ENCODE measurements at places on chromosomes 7 and 10.

DNA sequence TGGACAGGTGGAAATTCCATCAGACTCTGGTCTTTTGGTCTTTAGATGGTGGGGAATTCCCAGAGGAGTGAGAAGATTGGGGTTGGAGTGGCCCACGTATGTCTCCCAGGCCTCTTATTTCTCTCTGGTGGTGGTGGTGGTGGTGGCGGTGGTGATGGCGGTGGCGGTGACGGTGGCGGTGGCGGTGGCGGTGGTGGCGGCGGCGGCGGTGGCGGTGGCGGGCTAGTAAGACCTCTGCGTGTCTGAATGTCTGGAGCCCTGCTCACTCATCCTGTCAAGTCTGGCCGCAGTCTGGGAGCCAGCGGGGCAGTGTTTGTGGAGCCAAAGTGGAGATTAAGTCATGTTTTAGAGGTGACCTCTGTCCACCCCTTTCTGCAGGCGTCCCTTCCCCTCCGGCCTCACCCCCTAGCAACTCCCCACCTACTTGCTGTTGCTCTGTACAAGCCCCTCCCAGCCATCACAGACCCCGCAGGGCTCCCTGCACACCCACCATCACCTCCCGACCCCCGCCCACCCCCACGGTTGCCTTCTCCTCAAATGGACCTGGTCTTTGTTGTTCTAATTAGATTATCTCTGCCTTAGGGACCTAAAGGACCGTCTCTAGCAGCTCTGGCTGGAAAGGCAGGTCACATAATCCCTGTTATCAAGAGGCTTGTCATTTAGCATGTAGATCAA lies 165.0 kb upstream of the TBX20 start:
- no peak for DNase-seq

- DNase-seq, result peak; percentile 57
Observed at GRCh38 chr7:100372256-100372655, 1.0 kb upstream of the PILRA start.

DNA sequence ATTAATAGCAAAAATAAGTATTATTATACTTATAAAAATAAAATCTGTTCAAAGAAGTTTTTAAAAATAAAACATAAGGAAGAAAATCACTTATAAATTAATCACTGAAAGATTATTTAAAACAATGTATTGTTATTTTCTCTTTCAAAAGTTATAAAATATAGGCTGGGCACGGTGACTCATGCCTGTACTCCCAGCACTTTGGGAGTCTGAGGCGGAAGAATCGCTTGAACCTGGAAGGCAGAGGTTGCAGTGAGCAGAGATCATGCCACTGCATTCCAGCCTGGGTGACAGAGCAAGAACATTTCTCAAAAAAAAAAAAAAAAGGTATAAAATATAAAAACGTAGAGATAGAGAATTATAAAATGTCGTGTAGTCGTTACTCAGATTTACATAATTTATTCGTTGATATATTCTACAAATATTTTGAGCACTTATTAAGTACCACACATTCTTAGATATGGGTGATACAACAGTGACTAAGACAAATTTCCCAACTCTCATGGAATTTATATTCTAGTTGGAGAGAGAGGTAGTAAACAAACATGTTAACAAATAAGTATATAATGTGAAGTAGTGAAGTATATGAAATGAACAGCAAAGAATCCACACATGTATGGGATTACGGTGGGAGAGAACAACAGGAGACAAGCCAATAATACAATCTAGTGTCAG lies 1030.0 kb downstream of the SORCS1 start:
- DNase-seq, result no peak

GRCh38 chr10:70557086-70557845 lies 45.3 kb downstream of the PRF1 start:
- DNase-seq, result no peak

- DNase-seq, result no peak
Observed at GRCh38 chr10:131890276-131891195, 10.3 kb upstream of the PPP2R2D start.

Measured in foreskin fibroblast (primary cell).